Occipital lobe (tissue), 3 donors: ENCODE measurements at places on chromosomes 6 and 20. TPM values are rescaled to one million over a fixed set of nuclear protein-coding genes. Genes with fewer than 3 reads are reported as not detected.

The SCRT2 gene
- 2.0 TPM for total RNA-seq

The MUC22 gene
- total RNA-seq = not detected

- no peak for DNase-seq
These were observed 74.9 kb downstream of the FOXO3 start for GRCh38 chr6:108635505-108636226.

DNA sequence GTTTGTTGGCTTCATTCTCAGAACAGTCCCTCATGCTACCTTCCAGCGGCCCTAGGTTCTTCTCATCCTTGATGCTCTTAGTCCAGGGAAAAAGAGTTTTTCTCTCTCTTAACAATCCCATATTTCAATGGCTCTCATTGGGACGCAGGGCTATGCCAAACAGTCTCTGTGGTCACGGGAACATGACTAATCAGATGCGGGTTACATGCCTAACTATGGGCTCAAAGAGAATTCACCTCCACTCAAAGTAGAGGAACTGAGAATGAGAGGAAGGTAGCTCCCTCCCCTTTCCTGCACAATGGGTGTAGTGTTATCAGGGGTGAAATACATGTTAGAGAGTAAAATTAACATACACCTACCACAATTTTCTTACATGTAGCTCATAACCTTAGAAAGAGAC lies 18.1 kb upstream of the ATRN start:
- no peak for DNase-seq

The POPDC3 gene
- total RNA-seq = not detected

DNA sequence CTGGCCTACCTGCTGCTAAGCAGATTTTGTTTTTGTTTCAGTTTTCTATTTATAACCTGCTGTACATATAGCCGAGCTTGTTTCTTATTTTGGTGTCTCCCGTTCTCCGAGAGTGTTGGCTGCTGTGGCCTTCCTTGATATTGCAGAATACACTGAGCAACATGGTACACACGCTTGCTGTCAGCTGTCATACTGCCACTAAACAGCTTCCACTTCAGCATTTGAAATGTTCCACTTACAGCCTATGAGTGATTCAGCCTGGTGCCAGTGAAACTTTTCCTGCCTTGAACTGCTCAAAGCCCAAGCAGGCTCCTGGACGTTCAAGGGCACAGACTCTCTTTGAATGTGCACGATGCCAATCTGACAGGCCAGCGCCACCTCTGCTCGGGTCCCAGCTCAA lies 87.1 kb downstream of the PSMG4 start:
- peak; percentile 15 for DNase-seq
